Osteocyte (in vitro differentiated cells): ENCODE measurements at places on chromosomes 5 and 9.

GRCh38 chr5:143176048-143176447 is 227.4 kb downstream of the NR3C1 start:
- DNase-seq: no peak

DNA sequence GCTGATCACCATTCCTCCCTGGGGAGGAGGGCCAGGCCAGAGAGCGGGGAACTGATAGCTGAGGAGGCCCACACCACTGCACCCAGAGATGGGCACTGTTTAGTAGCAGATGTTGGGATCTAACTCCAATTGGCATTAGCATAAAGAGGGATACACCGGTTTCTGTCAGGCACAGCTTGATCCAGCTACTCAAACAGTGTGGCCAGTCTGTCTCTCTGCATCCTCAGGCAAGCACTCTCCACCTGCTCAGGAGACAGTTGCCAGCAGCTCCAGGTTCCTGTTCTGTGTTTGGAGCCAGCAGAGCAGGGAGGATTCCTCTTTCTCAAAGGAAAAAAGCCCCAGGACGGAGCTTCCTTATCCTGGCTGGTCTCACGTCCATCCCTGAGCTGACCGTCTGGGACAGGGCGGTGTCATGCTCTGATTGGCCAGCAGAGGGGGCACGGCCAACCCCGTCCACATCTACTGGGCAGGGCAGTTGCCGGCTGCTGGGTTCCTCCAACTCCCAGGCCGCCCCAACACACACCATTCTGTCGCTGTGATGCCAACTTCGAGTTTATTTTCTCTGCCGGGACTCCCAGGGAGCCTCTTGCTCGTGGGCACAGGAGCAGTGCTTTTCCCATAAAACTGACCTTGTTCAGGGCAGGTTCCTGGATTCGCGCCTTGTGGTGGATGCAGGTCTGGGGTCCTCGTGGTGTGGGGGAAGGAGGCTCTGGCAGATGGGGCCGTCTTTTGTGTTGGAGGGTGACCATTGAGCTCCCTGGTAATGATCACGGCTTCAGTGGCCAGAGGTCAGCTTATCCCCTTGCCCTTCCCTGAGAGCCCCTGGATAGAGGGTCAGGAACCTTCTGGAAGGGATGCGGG is 47.9 kb downstream of the COL5A1 start:
- DNase-seq: no peak

- DNase-seq: no peak
These were observed 111.8 kb downstream of the CAVIN4 start for GRCh38 chr9:100689635-100690034.

- DNase-seq: no peak
These were observed 376 bp downstream of the ANKRD18B start for GRCh38 chr9:33524306-33524947.

- no peak for DNase-seq
These were observed 14.6 kb upstream of the TRAF1 start for GRCh38 chr9:120941046-120941770.

GRCh38 chr5:159032656-159033350 is 66.9 kb downstream of the EBF1 start:
- DNase-seq: no peak

DNA sequence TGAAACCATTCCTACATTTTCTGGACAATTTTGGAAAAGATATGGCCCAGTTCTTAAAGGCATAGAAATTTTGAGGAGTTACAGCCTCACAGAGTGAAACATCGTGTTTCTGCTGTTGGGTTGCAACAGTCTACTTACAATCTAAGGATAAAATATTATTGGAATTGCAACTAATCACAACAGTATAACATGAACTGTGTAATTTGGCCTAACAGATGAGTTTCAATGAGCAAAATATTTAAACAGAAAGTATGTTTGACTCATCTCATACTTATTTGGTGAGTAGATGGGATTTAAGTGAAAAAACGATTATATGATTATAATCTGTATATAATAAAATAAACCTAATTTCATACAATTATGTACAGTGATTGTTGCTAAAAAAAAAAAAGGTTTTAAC is 1061.8 kb downstream of the CDH12 start:
- DNase-seq: no peak

GRCh38 chr9:35318741-35319140 is 156.9 kb downstream of the UNC13B start:
- DNase-seq: no peak

DNA sequence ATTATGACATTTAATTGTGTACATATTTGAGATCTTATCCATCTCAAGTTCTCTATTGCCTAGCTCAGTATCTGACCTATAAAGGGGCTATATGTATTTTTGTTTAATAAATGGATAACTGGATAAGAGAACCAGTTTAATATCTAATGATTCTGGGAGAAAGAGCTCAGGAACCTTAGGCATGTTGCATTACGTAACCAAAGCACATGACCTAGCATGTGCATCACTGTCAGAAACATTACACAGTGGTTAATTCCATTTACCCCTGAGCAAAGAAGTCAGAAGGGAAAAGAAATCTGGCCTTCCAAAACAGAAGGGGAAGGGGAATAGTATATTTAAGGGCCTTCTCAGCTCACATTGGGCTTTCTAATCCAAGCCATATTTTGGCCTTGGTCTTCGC is 12.3 kb downstream of the PAPPA start:
- DNase-seq: no peak

DNA sequence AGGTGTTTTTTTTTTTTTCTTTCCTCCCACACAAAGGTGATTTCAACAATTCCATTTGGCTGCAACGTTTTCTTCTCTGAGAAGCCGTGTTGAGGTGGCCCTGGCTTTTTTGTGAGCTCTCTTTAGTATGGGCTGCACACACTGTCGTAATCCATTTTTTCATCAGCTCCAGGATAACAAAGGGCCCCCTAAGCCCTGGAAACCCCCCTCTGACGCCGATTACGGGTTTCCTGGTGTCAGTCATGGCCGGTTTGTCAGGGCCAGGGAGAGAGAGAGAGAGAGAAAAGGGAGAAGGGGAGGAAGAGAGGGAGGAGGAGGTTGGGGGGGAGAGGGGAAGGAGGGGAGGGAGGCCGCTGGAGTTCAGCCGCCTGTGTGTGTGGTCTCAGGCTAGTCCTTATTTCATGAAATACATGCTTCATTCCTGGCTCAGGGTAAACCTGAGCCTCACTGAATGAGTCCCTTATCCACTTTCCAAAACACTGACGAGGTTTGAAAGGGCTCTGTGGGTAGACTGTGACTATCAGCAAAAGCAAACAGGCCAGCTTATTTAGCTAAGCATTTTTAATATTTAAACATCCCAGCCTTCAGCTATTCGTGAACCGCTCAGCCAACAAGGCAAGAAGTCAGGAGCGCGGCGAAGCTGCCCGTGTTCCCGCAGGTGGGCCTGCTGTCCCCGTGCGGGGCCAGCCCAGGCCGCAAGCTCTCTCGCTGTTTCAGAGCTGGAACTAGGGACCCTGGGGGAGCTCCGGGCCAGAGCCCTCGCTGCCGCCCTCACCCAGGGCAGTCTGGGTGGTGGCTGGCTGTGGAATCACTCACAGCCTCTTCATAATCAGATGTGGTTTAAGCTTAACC is 172.8 kb downstream of the ERCC6L2 start:
- no peak for DNase-seq

DNA sequence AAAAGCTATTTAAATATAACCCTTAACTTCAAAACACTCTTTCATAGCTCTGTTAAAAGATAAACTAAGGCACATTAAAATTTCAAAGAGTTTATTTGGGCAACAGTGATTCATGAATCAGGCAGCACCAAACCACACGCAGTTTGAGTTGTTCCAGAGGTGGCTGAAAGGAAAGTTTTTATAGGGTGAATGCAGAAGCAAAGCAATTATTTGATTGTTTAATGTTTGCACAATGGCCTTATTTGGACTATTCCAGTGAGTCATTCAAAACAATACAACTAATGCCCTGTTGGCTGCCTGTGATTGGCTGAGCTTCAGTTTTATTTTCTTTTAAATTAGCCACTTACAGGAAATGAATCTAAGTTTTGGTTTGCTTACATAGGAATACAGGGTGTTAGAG is 125.3 kb downstream of the CEP120 start:
- DNase-seq: no peak

GRCh38 chr5:135040333-135041144 is 6.5 kb upstream of the PITX1 start:
- no peak for DNase-seq

GRCh38 chr9:38074441-38074961 is 5.5 kb upstream of the SHB start:
- no peak for DNase-seq

- no peak for DNase-seq
These were observed 42.8 kb downstream of the JADE2 start for GRCh38 chr5:134568337-134568700.

- no peak for DNase-seq
These were observed 186.3 kb downstream of the SGCD start for GRCh38 chr5:156513123-156513815.

GRCh38 chr5:1121044-1121443 is 9.2 kb upstream of the SLC12A7 start:
- DNase-seq: no peak

DNA sequence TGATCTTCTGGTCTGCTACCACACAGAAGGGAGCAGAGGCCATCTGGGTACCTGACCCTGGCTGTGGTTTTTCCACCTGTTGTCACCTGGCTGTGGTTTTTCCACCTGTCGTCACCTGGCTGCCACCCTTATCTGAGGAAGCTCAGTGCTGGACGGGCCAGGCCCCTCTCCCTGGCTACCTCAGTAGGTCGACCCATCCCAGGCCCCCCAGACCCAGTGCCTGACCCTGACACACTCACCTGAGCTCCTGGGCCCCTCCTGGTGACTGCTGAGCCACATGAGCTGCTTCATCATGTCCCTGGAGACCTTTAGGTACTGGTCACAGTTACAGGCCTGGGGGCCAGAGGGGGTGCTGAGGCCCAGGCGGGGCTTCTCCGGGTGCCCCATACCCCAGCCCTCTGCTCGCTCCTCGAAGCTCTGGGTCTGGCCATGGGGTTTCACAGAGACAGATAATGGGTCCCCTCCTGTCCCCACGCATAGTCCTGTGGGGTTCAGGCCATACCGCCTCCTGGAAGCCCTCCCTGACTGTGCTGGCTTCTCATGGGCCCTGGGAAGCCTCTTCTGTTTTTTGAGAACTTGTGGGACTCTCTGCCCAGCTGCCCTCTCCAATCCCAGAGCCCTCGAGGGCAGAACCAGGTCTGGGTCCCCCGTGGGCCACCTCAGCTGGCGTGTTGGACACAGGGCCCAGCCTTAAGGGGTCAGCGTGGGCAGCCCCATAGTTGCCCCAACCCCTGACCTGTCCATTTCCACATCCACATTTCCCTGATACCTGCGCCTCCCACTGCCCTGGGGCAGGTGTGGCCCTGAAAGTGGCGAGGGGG is 7.5 kb upstream of the NRARP start:
- no peak for DNase-seq

- no peak for DNase-seq
These were observed 6.6 kb upstream of the XPA start for GRCh38 chr9:97703437-97704344.

DNA sequence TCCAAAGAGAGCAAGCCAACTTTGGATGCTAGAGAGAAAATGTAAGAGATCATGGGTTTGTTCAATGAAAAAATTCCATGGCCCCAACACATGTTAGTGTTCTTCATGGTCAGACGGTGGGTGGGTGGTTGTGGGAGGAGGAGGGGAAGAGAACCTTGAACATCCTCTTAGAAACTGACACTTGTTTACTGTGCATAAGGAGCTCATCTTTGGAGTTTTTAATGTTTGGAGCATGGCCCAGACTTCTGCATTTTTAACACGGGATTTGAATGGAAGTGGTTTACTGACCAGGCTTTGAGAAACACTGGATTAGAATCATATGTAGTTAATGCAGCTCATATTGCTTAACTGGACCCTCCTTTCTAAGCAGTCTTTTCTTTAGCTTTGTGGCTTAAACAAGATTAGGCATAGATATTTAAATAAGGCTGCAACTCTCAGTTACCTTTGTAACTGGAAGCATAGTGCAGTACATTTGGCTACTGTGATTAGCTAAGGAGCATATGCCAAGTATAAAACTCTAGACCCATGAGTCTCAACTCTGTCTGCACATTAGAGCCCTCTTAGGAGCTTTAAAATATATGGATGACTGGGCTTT is 60.1 kb downstream of the FOCAD start:
- DNase-seq: no peak

- DNase-seq: no peak
These were observed 283.8 kb downstream of the NTRK2 start for GRCh38 chr9:84953252-84953773.

DNA sequence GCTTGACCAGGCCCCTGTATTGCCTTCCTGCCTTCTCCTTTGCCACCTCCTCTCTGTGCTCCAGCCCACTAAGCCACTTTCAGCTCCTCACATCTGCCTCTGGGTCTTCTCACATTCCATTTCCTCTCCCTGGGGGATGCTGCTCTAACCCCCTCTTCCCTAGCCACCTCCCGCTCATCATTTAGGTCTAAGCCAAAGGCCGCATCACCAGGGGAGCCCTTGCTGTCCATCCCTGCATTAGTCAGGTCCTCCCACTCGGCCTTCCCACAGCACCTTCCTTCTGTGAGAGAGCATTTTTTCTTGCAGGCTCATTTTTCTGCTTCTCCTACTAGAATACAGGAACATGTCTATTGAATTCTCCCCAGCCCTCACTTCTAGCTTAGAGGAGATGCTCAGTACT is 72.6 kb upstream of the GALNT10 start:
- no peak for DNase-seq

- DNase-seq: no peak
These were observed 462.2 kb downstream of the DIRAS2 start for GRCh38 chr9:90180381-90180780.

DNA sequence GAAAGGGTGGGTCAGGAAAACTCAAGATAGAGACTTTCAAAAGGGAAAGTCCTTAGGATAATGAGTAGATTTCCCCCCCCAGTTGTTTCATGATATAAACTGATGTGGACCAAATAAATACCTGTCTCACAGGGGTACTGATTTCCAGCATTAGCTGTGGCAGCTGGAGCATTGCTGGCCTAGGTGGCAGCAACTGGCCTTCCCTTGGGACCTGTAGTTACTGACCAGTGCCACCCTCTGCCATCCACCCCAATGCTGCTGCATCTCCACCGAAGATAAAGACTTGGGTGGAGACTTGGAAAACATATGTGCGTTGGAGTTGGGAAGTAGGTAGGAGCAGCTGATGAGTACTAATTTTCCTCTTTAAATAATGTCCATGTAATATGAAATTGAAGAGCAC is 71.8 kb downstream of the SYK start:
- peak; percentile 54 for DNase-seq

- no peak for DNase-seq
These were observed 355.9 kb downstream of the PRELID2 start for GRCh38 chr5:145479271-145479670.

GRCh38 chr9:127912296-127912695 is 4.5 kb downstream of the ST6GALNAC4 start:
- DNase-seq: no peak

DNA sequence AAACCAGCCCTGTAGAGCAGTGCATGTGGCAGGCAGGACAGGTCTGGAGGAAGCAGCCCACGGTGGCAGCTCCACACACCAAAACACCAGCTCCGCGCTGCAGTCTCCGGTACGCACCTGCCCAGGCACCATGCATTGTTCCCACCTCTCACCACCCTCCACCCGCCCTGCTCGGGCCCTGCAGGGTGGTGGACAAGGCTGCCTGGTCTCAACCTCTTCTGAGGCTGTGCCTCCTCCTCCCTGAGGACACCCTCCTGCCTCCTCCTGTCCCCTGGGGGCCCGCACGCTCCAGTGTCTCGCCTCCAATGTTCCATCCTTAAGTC is 96.2 kb downstream of the KCNT1 start:
- no peak for DNase-seq

GRCh38 chr5:97501965-97502305 is 318.9 kb upstream of the RIOK2 start:
- no peak for DNase-seq
